ENCODE measurements at places on chromosomes 7 and 10.

- no peak for DNase-seq
These were observed 14.7 kb downstream of the BAMBI start for GRCh38 chr10:28692050-28692449.

DNA sequence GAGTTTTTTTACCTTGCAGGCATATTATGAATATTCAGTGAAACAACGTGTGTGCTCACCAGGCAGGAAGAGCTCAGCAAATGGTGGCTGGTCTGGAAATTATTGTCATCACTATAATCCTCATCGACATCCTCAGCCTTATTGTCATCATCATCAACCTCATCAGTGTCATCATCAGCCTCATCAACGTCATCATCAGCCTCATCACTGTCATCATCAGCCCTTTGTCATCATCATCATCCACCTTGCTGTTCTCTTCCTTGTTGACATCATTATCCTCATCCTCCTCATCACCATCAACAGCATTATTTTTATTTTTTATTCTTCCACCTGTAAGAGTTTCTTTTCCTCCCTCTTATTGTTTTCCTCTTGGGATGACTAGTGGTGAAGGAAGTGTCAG lies 142.3 kb upstream of the GPR26 start:
- DNase-seq, result no peak

DNA sequence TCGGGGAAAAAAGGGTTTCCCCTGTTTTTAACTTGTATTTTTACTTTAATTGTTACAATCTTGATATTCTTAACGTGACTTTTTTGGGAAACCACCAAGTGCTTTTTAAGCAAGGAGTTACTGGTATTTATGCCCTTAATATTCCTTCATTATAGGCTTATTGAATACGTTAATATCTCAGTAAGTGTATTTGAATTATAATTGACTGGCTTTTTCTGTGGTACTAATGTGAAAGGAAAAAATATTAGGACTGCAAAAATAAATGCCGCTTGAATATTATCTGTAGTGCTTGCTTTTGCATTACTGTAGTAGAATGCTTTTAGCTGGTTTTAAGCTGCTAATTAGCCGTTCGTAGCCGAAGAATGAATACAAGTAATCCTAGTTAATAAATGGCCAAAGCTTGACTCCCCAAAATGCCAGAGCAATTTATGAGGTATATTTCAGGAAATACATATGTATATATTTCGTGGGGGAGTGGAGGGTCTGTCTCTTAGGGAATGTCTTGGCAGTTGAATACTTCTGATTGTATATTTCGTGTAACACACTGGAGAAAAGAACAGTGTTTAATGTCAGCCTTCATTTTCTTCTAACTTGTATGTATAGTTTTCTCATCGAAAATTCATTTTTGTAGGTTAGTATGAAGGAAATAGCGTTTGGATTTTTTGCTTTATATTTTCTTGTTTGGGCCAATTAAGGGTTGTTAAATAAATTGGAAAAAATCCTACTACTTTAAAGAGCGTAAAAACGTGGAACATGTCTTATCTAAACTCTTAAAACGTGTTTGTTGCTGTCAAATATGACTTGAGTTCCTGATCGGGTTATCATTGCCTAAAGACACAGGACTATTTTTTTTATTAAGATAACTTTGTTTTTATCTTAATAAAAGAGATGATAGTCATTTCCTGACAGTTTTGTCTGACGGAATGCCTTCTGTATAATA lies 1.5 kb downstream of the PDCD4 start:
- DNase-seq, result no peak

DNA sequence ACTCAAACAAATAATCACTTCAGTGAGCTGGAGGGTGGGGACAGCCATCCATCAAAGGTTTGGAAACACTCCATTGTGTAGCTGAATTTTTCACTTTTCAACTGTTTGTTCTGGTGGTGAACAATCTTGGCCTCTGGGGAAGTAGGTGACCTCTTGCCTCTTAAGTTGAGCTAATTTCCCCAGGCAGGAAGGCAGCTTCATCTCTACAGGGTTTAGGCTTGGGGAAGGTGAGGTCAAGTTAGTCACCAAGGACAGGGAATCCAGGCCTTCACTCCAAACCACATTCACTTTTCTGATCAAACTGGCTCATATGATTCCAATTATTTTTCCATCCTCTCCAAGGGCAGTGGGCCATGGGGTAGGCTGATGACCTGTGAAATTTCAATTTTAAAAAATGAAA lies 138.3 kb upstream of the HABP2 start:
- no peak for DNase-seq

GRCh38 chr7:36208426-36208825 lies 55.4 kb downstream of the EEPD1 start:
- peak; percentile 45 for DNase-seq
